NT2/D1 (cell line): ENCODE measurements at places on chromosomes 2 and 18.

DNA sequence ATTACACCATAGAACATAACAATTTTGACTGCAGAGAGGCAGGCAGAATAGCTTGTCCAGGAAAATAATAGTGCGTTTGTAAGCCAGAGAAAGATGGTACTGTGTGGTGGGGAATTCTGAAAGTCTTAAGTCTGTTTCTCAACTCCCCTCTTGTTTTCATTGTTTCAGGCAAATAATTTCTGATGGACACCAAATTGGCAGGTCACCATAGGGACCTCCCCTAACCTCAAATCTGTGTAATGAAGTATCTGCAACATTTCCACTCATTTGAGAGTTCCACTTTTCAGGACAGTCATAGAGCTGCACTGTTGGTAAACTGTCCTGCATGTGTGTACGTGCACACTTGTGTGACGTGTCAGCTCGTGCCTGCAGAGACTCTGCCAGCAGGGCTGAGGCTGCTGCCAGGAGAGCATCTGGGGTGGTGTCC is 195.6 kb downstream of the AGAP1 start:
- DNase-seq = no peak

- DNase-seq = no peak
Observed at GRCh38 chr18:79540904-79541282, 138.7 kb upstream of the CTDP1 start.

- no peak for DNase-seq
Observed at GRCh38 chr18:79343567-79344207, 52.0 kb upstream of the NFATC1 start.

GRCh38 chr2:96537734-96538486 is 1.4 kb downstream of the ARID5A start:
- no peak for DNase-seq

GRCh38 chr2:52312486-52312885 is 1280.6 kb upstream of the NRXN1 start:
- no peak for DNase-seq

- DNase-seq = no peak
Observed at GRCh38 chr2:168632709-168633121, 169.7 kb upstream of the NOSTRIN start.

GRCh38 chr18:77086034-77086433 is 46.5 kb downstream of the MBP start:
- no peak for DNase-seq

GRCh38 chr2:120446236-120447126 is 100.5 kb downstream of the INHBB start:
- no peak for DNase-seq

DNA sequence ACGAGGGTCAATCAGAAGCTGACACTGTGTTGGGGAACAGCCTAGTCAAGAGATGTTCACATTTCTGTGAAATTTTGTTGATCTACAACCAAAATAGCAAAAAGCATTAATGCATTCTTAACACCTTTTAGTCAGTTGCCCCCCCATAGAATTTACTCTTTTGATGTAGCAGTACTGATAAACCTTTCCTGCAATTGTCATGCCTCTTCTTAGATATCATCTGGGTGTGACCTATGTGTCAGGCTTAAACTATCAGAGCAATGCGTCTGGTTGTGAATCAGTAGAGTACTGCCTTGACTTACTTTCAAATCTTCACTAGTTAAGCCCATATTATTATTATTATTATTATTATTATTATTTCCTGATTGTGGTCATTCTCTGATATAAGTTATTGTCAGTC is 61.9 kb downstream of the GREB1L start:
- no peak for DNase-seq

DNA sequence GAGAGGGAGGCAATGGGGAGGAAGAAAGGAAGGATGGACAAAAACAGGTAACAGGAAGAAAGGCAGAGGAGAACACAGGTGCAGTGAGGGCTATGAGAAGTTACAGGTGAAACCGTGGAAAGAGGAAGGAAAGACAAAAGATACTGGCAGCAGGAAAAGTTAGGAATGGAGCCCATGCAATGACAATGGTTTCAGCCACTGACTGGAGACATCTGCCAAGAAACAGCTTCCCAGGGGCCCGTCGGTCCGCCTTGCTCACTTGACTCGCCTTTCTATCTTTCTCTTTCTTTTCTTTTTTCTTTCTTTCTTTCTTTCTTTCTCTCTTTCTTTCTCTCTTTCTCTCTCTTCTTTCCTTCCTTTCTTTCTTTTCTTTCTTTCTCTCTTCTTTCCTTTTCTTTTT is 37.5 kb downstream of the ST8SIA5 start:
- no peak for DNase-seq
